M059J (cell line): ENCODE measurements at places on chromosomes 16 and 17.
A peak's percentile ranks its signal among the peaks of the same experiment; 100 is the strongest.

GRCh38 chr17:2709183-2709661, 2.3 kb downstream of the CLUH start:
- DNase-seq = no peak

DNA sequence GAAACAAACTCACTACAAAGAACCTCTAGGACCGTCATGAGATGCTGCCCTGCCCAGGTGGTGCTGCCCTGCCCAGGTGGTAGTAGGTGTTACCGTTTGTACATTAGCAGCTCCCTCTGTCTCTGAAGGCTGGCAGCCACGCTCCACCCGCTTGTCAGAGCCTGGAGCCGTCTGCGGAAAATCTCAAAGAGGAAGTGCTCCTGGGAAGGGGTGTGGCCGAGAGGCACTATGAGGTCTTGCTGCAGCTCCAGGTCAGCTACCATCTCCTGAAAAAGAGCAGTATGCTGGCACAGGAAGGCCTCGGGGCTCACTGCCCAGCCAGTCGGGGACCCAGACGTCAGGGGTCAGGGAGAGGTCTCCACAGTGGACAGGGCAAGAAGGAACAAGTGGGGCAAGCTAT, 28.3 kb downstream of the ZNF276 start:
- DNase-seq = no peak

GRCh38 chr16:67265834-67266233, 13.5 kb upstream of the PLEKHG4 start:
- no peak for DNase-seq

DNA sequence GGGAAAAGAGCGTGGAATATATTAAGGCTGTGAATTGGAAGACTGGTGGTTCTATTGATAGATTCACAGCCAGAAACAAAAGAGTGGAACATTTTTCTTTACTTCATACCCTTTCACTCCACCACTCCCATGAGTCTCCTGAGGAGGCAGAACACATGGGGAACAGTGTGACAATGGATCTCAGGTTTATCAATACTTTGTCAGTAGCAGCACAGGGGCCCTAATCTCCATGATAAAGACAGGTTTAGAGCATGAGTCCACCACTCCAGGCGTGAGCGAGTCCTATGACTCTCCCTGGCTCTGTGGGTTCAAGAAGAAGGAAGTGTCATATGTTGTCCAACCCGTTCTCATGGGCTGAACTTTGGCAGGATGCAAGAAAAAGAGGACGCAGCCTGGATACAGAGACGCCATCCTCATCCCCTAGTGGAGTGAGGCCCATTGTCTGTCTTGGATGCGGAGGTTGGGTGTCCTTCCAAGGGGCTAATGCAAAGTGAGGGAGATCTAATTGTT, 361.2 kb downstream of the TMEM114 start:
- no peak for DNase-seq

DNA sequence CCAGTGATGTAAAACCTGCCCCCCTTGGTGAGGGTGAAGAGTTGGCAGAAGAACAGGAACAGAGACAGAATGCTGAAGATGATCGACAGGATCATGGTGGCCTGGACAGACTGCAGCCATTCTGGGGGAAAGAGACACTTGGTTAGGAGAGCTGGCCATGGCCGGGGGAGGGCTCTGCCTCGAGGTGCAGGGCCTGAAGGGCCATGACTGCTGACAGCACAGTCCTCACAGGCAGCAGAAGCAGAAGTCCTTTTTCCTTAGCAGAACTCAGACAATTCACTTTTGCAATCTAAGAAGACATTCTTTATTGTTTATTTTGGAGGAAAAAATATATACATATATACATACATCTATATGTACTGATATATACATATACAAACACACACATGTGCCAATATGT, 25.6 kb downstream of the PMP22 start:
- DNase-seq = no peak

- peak; percentile 21 for DNase-seq
Observed at GRCh38 chr17:1561420-1562175, 994 bp downstream of the PITPNA start.

GRCh38 chr17:59791603-59792457, 84.4 kb downstream of the VMP1 start:
- DNase-seq = peak; percentile 32

DNA sequence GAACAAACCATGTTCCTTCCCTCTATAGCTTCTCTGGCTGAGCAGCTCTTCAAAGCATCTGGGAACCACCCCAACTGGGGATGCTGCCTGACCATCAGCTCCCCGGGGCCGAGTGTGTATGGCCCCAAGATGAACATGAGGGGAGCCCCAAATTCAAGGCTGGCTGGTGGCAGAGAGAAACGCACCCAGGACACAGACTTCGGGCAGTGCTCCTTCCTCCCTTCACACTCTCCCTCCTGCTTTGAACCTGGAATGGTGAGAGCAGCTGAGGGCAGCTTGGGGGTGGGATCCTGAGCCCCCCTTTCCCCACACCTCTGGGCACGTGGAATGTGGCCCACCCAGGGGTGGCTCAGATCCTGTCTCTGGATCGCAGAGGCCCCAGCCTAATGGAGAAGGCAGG, 17.2 kb downstream of the TLE7 start:
- no peak for DNase-seq

DNA sequence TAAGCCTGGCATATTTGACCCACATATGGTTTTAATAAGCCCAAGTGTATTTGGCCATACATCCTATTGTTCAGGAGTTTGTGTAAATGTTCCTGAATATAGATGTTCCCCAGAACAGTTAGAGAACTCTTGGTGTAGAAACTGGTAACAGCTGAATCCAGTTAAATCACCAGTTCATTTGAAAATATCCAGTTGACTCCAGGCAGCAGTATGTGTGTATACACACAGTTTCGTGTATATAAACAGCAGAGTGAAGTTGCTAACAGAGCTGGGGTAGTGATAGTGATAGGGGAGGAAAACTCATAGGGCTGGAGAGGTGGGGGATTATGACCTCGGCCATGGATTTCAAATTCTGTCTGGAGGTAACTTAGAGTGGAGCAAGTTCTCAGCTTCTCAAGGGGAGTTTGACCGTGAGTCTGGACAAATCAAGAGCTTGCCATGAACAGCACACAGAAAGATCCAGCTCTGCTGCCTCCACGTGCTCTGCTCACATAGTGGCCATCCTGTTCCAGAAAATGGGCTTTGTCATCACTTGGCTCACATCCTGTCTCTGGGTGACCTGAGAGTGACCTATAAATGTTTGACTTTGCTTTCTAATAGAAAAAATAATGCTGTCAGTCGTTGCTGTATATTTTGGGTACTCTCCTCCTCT, 30.6 kb upstream of the MMD start:
- DNase-seq = peak; percentile 86

DNA sequence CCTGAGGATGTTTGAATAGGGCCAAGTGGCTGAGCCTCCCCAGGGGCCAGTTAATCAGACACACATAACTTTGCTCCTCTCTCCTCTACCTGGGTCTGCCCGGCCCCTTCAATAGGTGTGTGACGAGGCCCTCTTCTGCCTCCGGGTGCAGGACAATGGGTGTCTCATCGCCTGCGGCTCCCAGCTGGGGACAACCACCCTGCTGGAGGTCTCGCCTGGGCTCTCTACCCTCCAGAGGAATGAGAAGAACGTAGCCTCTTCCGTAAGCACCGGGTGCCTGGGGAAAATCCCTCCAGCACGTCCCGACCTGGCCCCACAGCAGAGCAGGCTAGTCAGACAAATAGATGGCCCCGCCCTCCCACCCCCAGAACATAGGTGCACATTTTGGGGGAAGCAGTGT, 16.1 kb upstream of the KIF19 start:
- peak; percentile 40 for DNase-seq

DNA sequence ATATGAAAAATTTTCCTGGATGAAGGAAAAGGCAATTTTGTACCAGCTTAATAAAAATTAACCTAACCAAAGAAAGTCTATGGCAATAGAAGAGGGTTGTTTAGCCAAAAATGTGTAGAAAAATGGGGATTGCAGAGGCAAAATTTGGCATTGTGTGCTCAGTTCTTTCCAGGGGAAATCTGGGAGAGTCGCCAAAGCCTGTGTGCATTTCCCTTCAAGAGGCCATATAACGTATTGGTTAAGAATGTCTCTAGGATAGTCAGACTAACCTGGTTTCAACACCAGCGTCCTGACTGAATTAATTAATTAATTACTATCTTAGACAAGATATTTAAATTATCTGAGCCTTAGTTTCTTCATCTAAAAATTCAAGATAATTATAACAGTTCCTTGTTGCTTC, 44.8 kb upstream of the HLF start:
- DNase-seq = no peak

DNA sequence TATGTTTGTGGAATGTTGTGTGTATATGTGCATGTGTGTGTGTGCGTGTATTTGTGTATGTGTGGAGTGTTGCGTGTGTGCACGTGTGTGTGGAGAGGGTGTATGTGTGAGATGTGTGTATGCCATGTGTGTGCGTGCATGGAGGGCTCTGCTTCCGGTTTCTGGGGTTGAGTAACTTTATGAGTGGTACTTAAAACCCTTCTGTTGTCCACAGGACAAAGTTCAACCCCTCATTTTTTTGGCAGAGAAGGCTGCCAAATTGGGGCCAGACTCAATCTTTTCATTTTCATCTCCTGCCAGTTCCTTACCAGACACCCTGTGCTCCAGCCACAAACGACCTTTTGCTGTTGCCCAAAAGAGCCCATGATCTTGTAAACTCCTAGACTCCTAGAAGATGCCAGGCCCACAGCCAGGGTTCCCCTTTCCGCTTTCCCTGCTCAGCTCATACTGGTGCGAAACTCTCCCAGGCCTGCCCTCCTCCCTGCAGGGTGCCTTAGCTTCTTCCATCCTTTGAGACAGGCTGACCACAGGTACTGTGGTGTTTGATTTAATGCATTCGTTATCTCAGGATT, 100.2 kb downstream of the CMIP start:
- no peak for DNase-seq

DNA sequence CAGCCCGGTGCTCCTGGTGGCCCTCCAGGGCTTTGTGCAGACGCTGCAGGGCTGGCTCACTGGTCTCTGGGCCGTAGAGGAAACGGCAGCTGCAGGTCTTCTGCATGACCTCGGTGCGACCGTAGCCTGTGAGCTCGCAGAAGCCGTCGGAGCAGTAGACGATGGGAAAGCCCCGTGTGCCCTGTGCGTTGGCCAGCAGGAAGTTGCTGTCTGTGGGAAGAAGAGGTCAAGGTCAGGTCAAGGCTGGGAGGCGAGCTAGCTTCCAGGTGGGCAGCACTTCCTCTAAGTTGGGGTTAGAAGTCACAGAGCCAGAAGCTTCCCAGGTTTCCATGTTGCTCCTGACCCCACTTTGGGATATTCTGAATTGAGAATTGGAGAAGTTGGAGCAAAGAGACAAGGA, 2.1 kb downstream of the KCNH4 start:
- DNase-seq = no peak

- DNase-seq = no peak
Observed at GRCh38 chr16:68247400-68247799, 2.2 kb downstream of the PLA2G15 start.

DNA sequence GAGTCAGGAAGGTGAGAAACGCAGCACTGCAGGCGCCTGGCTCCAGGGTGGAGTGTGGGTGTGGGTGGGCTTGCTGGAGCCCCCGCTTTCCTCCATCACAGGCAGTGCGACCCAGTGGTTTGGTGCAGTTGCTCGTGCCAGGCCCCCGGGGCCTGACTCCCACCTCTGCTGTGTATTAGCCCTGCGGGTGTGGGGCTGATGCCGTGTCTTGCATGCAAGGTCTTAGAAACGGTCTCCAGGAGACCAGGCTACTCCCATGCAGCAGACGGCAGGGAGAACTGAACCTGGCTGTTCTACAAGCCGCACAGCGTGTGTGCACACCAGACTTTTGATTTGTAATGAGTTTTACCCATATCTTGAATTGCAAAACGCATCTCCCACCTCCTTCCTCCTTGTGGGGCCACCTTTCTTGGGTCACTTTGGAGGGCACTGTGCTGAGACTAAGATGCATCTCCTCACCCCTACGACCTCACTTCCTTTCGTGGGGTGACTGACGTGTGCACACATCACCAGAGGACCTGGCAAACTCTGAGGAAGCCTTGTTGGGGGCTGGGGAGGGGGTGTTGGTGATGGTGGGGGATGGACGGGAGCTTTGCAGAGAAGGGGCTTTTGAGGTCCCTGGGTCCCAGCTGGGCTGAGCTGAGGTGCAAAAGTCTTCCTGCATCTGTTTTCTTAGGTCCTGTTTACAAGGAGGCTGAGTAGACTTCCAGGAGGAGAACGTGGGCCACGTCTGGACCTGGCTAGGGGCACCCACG, 101.8 kb upstream of the TNRC6C start:
- DNase-seq = no peak

DNA sequence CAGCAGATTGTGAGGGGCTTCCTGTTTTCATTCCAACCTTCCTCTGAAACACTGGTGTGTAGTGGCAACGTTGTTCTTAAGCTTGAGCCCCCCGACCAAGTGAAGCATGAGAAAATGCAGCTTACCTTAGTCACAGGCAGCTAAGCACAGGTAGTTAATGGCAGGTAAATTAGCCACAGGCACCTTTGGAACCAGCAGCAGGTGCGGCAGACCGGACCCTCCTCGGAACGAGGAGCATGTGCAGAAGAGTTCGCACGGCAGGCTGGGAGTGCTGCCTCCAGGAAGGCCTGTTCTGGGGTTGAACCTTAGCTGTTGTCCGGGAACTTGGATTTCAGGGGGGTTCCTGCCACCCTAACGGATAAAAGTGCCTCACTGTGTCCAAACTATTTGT, 7.2 kb upstream of the IRF8 start:
- no peak for DNase-seq

DNA sequence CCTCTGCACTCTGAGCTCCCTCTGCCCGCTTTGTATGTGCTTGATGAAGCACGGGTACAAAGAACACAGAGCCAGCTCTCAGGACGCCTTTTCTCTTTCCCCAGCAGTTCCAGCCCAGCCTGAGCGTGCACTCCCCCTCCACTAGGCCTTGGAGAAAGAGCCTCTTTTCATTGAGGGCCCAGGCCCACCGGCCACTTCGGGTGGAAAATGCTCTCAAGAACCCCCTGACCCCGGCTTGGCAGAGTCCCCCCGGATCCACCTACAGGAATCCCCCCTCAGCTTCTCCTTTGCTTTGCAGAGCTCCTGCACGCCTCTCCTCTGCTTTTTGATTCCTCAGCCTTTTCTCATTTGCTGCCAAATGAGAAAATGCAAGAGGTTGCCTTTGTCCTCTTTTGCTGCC, 30.2 kb downstream of the MRC2 start:
- no peak for DNase-seq
